Naive thymus-derived CD8-positive, alpha-beta T cell (primary cell): ENCODE measurements at places on chromosomes 5 and 9.

- no peak for DNase-seq
Measured at GRCh38 chr9:3515405-3515804, 10.4 kb downstream of the RFX3 start.

DNA sequence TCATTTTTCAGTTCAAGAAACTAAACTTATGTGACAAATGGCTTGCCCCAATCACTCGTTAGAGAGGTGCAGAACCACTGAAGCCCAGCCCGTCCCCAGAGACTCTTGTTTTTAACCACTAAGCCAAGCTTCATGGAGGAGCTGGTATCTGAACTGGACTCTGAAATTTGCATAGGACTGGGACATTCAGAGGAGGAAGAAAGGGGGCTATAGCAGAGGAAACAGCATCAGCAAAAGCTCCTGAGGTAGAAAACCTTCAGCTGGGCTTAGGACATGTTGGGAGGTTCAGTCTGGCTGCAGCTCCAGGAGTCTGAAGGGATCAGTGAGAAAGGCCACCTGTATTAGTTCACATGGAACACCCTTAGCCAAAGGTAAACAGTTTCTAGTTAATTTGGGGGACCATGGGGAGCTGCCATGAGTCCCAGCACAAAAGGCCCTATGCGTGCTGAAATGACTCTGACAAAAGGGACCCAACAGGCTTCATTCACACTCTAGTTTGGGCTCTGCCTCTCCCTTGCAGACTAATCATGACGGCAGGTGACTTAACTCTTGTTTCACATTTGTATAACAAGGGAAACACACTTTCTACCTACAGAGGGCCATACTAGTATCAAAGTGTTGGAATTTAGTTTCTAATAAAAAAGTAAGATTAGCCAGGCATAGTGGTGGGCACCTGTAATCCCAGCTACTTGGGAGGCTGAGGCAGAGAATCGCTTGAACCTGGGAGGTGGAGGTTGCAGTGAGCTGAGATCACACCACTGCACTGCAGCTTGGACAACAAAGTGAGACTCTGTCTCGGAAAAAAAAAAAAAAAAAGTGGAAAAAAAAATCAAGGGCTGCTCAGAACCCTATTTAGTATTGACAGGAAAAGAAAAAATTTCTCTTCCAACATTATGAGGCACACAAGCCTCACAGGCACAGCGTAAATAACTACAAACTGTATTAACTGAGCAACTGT lies 10.2 kb downstream of the FBXO10 start:
- no peak for DNase-seq

- DNase-seq = no peak
Measured at GRCh38 chr9:91817493-91818224, 132.4 kb downstream of the ROR2 start.

GRCh38 chr5:68316469-68316868 lies 100.9 kb downstream of the PIK3R1 start:
- no peak for DNase-seq

DNA sequence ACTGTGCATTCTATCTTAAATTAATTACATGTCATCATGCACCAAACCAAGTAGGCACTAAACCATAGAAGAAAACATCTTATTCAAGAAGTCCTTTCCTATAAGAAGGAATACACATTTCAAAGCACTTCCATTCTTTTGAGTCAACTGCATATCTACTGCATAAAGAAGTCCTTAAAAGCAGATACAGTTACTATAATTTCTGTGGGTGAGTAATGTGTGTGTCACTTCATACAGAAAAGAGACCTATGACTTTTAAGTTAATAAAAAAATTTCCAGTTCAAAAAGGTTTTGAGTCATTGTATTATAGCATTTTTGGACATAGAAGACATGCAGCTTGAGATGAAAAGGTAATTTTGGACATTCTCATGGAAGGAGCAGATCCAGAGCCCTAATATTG lies 125.0 kb downstream of the DTWD2 start:
- no peak for DNase-seq

- no peak for DNase-seq
Measured at GRCh38 chr5:167634432-167634831, 657.0 kb upstream of the WWC1 start.

- no peak for DNase-seq
Measured at GRCh38 chr9:125897481-125897880, 150.3 kb downstream of the PBX3 start.
